HT1080 (cell line): ENCODE measurements at places on chromosomes 3 and 15. TPM values are rescaled to one million over a fixed set of nuclear protein-coding genes. Genes with fewer than 3 reads are reported as not detected.

The RYR3 gene
- 0.02 and 0.03 TPM in 2 replicates for total RNA-seq

The FRMD5 gene
- 24.7 and 28.1 TPM in 2 replicates for total RNA-seq

The ECE2 gene
- total RNA-seq, result not detected in 2 replicates

The SLCO2A1 gene
- 0.02 TPM in 1 of 2 replicates, not detected in the other for total RNA-seq

The GOLGA8T gene
- total RNA-seq, result 0.06 and 0.17 TPM in 2 replicates

The HYAL1 gene
- total RNA-seq, result 0.40 and 0.43 TPM in 2 replicates

The LRRIQ4 gene
- not detected in 2 replicates for total RNA-seq

The TGM5 gene
- total RNA-seq, result 0.20 and 0.98 TPM in 2 replicates

The THAP10 gene
- 3.3 and 3.8 TPM in 2 replicates for total RNA-seq

The SPATA12 gene
- 0.80 and 1.6 TPM in 2 replicates for total RNA-seq

The HEG1 gene
- 34.4 and 40.7 TPM in 2 replicates for total RNA-seq

The DHFR2 gene
- 4.0 and 4.2 TPM in 2 replicates for total RNA-seq

The SEC11A gene
- total RNA-seq, result 175 and 185 TPM in 2 replicates

The SAXO2 gene
- total RNA-seq, result 0.35 and 0.70 TPM in 2 replicates

The ACOX2 gene
- total RNA-seq, result 61.4 and 69.8 TPM in 2 replicates

The GOLGA6A gene
- not detected in 2 replicates for total RNA-seq

The DUOXA2 gene
- not detected in 2 replicates for total RNA-seq

The CNTN6 gene
- 0.11 TPM in 1 of 2 replicates, not detected in the other for total RNA-seq

The CCR8 gene
- not detected in 2 replicates for total RNA-seq

The CLK3 gene
- 84.0 and 110 TPM in 2 replicates for total RNA-seq

The TUSC7 gene
- total RNA-seq, result not detected in 2 replicates

The PAQR5 gene
- 5.3 and 6.5 TPM in 2 replicates for total RNA-seq

The GUCA1C gene
- not detected in 2 replicates for total RNA-seq

The VIPR1 gene
- not detected in 2 replicates for total RNA-seq

The C15orf39 gene
- 17.2 and 21.1 TPM in 2 replicates for total RNA-seq

The OXTR gene
- 1.5 and 2.6 TPM in 2 replicates for total RNA-seq

The SLC22A13 gene
- 0.07 TPM in 1 of 2 replicates, not detected in the other for total RNA-seq

The ANKRD63 gene
- not detected in 2 replicates for total RNA-seq

The GOLGA8Q gene
- total RNA-seq, result 0.10 TPM in 1 of 2 replicates, not detected in the other

The SLC28A2 gene
- total RNA-seq, result 0.08 TPM in 1 of 2 replicates, not detected in the other

The GOLGA8K gene
- 0.14 and 0.47 TPM in 2 replicates for total RNA-seq

The HHATL gene
- total RNA-seq, result not detected in 2 replicates
